ENCODE measurements at places on chromosomes 5 and 9.

DNA sequence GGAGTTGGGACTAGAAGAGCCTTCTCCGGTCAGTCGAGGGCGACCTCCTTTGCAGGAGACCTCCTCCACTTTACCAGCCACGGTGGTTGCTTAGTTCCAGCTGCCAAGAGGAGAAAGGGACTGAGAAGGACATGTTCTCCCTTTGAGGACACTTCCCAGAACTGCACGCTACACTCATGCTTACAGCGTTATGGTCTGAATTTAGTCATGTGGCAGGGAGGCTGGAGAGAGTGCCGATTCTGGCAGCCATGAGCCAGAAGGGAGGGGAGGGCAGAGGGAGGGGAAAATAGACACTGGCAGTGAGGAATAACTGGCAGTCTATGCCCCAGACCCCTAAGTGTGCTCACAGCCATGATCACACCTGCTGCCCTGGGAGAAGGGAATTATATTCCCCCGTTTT, 47.8 kb downstream of the TSPAN17 start:
- DNase-seq = no peak

GRCh38 chr9:109349421-109349846, 28.6 kb upstream of the EPB41L4B start:
- no peak for DNase-seq

- no peak for DNase-seq
These were observed 11.5 kb downstream of the ANXA6 start for GRCh38 chr5:151146061-151146460.

DNA sequence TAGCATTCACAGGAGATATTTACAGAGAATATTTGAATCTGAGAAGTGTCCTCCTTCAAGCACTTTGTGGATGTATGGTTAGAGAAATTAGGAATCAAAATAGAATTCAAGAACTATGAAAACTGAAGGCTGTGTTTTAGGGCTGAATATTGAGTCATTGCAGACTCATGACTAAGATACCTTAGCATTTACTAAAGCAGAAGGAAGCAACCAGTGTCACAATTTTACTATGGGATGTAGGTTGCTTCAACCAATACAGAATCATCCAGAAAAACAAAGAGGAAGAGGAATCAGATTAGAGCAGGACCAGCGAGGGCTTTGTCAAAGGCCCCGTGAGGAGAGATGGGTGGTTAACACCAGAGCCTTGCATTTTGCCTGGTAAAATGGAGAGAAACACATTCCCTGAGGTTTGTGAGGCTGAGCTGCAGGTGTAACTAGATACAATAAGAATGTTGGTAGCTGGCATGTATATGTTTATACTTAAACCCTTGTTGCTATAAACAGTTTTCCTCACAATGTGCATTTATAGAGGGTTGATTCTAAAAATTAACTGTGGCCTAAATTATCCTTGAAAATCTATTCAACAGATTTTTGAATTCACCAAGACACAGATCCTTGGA, 518.1 kb downstream of the AGTPBP1 start:
- DNase-seq = no peak

- DNase-seq = no peak
These were observed 2.5 kb upstream of the PSMD5 start for GRCh38 chr9:120845255-120845654.

GRCh38 chr9:127446713-127447415, 4.3 kb downstream of the RPL12 start:
- no peak for DNase-seq

DNA sequence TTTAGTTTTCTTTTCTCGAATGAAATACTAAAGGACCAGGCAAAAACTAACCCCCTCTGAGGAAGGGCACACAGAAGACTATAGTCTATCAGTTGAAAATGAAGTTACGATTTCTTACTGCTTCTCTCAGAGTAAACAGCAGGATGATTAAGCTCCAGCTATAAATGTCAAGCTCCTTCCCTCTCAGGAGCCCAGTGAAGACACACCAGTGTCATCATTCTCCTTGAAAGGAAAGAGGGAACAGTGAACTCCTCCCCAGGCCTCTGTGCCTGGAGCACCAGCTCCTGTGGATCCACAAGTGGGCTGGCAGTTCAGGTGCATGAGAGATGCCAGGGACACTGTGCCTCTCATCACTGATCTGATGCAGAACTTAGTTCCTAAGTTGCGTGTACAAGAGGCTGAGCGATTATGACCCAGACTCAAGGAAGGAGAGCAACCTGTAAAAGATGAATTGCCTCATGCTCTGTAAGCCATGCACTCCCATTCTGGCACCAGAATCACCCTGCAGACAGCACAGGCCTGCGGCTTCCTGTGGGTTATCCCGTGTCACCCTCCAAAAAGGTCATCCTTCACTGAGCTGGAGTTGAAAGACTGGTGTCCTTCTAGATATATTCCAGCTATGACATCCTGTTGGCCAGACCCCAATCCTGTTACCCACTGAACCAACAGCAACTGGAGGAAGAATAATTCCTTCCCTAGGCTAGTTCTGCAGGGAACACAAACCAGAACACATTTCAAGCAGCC, 394.0 kb downstream of the SEMA5A start:
- DNase-seq = no peak
